CD8-positive, alpha-beta memory T cell (primary cell): ENCODE measurements at places on chromosomes 1 and 21.
A peak's percentile ranks its signal among the peaks of the same experiment; 100 is the strongest.

DNA sequence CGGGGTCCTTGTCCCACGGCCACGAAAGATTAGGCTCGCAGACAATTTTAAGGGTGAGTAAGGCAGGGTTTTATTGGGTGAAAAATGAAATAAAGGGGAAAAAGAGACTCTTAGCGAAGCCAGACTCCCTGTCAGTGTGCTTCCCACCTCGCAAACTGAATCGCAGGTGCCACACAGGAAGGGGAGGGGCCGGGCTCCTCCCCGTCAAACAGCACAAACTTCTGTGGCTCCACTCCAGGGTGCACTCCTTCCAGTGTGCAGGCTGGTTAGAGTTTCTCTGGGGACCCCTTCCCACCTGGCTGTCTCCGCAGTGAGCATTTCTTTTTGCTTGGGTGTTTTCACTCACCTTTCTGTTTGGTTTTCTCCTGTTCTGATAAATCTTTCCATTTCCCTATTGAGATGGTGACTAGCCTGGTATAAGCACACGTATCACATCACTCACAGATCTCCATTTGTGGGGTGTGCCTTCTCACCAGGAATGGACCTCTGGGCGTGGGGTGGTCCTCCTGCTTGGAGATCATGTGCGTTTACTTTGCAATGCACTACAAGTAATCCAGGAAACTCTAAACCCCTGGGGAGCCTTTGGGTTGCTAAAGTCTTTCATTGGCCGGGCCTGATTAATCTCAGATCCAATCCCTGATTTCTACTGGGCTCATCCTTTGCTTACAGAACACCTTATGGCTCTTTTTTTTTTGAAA lies 37.6 kb upstream of the GALNT2 start:
- H3K27me3 ChIP-seq = no peaks in the 10 kb centered on the region
- no peak for DNase-seq
- H3K4me3 ChIP-seq = no peak overlapping the region
- no peak overlapping the region for H3K27ac ChIP-seq

GRCh38 chr1:208556461-208556860 lies 312.3 kb upstream of the PLXNA2 start:
- no peak overlapping the region for H3K4me3 ChIP-seq
- H3K27me3 ChIP-seq = no peaks in the 10 kb centered on the region
- no peak overlapping the region for H3K27ac ChIP-seq
- H3K4me1 ChIP-seq = no peaks in the 10 kb centered on the region
- H3K36me3 ChIP-seq = no peaks in the 10 kb centered on the region

DNA sequence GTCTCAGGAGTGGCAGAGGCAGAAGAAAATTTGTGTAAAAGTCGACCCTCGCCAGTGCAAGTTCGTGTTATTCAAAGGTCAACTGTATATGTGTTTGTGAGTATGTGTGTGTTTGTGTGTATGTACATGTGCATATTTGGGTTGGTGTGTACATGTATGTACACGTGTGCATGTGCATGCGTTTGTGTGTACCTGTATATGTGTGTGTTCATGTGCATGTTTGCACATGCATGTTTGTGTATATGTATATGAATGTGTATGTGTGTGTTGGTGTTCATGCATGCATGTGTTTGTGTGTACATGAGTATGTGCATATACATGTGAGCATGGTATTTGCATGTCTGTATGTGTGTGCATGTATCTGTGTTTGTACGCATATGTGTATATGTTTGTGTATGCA lies 21.7 kb upstream of the TENT5C start:
- DNase-seq = no peak
- no peak overlapping the region for H3K27ac ChIP-seq
- no peaks in the 10 kb centered on the region for H3K36me3 ChIP-seq
- no peaks in the 10 kb centered on the region for H3K27me3 ChIP-seq
- no peak overlapping the region for H3K4me3 ChIP-seq
- H3K4me1 ChIP-seq = no peaks in the 10 kb centered on the region

GRCh38 chr1:31335007-31335406 lies 37.9 kb downstream of the FABP3 start:
- H3K36me3 ChIP-seq = peaks cover 15% of the 10 kb centered on the region
- H3K4me1 ChIP-seq = no peaks in the 10 kb centered on the region
- H3K4me3 ChIP-seq = no peak overlapping the region
- no peaks in the 10 kb centered on the region for H3K27me3 ChIP-seq
- DNase-seq = peak; percentile 5

- no peaks in the 10 kb centered on the region for H3K36me3 ChIP-seq
- no peaks in the 10 kb centered on the region for H3K4me1 ChIP-seq
- H3K4me3 ChIP-seq = no peak overlapping the region
- H3K27me3 ChIP-seq = no peaks in the 10 kb centered on the region
- H3K27ac ChIP-seq = no peak overlapping the region
These were observed 337.5 kb upstream of the RUNX1 start for GRCh38 chr21:35386491-35387079.

GRCh38 chr1:10625076-10625475 lies 150.3 kb downstream of the PEX14 start:
- H3K36me3 ChIP-seq = no peaks in the 10 kb centered on the region
- no peak for DNase-seq
- no peak overlapping the region for H3K4me3 ChIP-seq
- no peaks in the 10 kb centered on the region for H3K27me3 ChIP-seq
- no peaks in the 10 kb centered on the region for H3K4me1 ChIP-seq

DNA sequence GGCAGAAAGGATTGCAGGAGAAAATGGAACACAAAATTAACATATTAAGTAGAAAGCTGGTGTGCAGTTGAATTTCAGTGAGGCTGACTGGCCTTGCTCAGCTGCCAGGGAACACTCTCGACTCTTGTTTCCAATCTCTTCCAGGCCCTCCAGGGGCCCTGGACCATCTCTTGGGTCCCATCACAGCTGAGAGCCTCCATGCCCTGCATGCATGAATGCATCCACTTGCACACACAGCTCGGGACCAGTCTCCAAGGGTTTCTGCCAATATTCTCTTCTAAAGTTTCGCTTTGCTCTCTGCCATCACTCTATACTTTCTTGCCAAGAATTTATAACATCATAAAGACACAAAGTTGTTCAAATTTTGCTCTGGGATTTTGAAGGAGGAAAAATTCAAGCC lies 200.3 kb downstream of the DSCAM start:
- H3K36me3 ChIP-seq = no peaks in the 10 kb centered on the region
- no peak overlapping the region for H3K4me3 ChIP-seq
- H3K4me1 ChIP-seq = no peaks in the 10 kb centered on the region
- no peak overlapping the region for H3K27ac ChIP-seq
- DNase-seq = no peak

- no peak overlapping the region for H3K4me3 ChIP-seq
- DNase-seq = no peak
- no peak overlapping the region for H3K27ac ChIP-seq
These were observed 51.0 kb downstream of the CASQ2 start for GRCh38 chr1:115717541-115717940.

- H3K4me1 ChIP-seq = no peaks in the 10 kb centered on the region
- H3K4me3 ChIP-seq = no peak overlapping the region
- no peaks in the 10 kb centered on the region for H3K27me3 ChIP-seq
- DNase-seq = no peak
- H3K27ac ChIP-seq = no peak overlapping the region
These were observed 12.1 kb downstream of the FAM89A start for GRCh38 chr1:231027971-231028370.

GRCh38 chr1:152623203-152623844 lies 421 bp upstream of the LCE3A start:
- no peaks in the 10 kb centered on the region for H3K27me3 ChIP-seq
- no peaks in the 10 kb centered on the region for H3K36me3 ChIP-seq
- DNase-seq = no peak
- H3K4me3 ChIP-seq = no peak overlapping the region
- no peaks in the 10 kb centered on the region for H3K4me1 ChIP-seq

DNA sequence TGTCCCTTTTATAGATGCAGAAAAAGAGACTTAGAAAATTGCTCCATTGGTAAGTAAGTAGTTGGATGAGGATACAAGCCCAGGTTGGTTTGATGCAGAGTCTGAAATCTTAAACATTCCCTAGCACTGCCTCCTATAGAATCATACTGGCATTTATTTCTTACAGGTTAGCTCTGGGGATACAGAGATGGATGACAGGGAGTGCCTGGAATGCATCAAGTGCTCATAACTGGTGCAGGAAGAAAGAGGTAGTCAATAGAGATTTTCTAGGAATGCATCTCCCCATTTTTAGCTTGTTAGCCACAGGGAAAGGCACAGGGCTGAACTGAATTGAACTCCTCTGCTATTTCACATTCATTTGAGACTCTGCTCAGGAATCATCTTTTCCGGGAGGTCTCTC lies 269.0 kb upstream of the USP24 start:
- DNase-seq = no peak
- H3K27ac ChIP-seq = no peak overlapping the region
- no peak overlapping the region for H3K4me3 ChIP-seq

- H3K27ac ChIP-seq = no peak overlapping the region
- no peak for DNase-seq
- no peaks in the 10 kb centered on the region for H3K4me1 ChIP-seq
- no peak overlapping the region for H3K4me3 ChIP-seq
These were observed 111.1 kb upstream of the ZP4 start for GRCh38 chr1:238001818-238002217.

DNA sequence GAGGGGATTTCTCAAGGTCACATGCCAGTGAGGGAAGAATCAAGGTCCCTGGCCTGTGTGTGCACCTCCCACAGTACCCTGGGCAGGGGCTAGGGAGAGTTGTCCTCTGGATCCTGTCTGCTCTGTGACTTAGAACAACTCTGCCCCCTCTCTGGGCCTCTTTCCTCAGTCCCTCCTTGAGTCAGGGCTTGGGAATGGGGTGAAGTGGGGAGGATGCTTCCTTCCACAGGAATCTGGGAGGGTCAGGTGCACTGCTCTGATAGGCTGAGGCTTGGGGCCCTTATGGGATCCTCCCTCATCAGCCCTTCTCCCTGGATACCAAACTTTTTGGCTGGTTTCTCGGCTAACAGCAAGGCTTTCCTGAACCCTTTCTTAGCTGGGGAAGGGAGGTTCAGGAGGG lies 2.5 kb downstream of the TRNP1 start:
- H3K27me3 ChIP-seq = peaks cover 33% of the 10 kb centered on the region
- no peak overlapping the region for H3K27ac ChIP-seq
- H3K36me3 ChIP-seq = no peaks in the 10 kb centered on the region
- H3K4me1 ChIP-seq = peaks cover 15% of the 10 kb centered on the region
- DNase-seq = no peak

DNA sequence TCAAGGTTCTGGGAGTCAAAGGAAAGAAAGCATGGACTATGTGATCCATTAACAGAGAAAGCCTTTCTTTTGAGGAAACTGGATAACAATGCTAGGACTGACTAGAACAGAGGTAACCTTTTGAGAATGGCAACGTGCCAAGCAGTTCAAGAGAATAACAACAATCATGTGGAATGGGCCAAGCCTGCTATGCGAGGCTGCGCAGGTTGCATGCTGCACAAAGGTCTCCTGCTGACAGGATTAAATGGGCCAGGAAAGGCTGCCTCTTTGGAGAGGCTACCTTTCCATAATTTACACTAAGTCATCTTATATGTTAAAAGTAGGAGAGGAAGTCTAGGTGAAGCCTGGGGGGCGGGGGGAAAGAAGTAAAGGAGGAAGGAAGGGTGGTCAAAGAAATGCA lies 5.8 kb downstream of the PCNX2 start:
- no peak overlapping the region for H3K4me3 ChIP-seq
- H3K4me1 ChIP-seq = no peaks in the 10 kb centered on the region
- no peak overlapping the region for H3K27ac ChIP-seq

- peaks cover 79% of the 10 kb centered on the region for H3K4me1 ChIP-seq
- H3K27me3 ChIP-seq = no peaks in the 10 kb centered on the region
- no peaks in the 10 kb centered on the region for H3K36me3 ChIP-seq
- DNase-seq = peak; percentile 41
- no peak overlapping the region for H3K27ac ChIP-seq
These were observed 114.6 kb upstream of the VAV3 start for GRCh38 chr1:108079440-108080025.

GRCh38 chr1:91752324-91752723 lies 133.6 kb downstream of the TGFBR3 start:
- no peak for DNase-seq
- H3K4me1 ChIP-seq = no peaks in the 10 kb centered on the region
- H3K4me3 ChIP-seq = no peak overlapping the region
- H3K27ac ChIP-seq = no peak overlapping the region
- no peaks in the 10 kb centered on the region for H3K36me3 ChIP-seq

DNA sequence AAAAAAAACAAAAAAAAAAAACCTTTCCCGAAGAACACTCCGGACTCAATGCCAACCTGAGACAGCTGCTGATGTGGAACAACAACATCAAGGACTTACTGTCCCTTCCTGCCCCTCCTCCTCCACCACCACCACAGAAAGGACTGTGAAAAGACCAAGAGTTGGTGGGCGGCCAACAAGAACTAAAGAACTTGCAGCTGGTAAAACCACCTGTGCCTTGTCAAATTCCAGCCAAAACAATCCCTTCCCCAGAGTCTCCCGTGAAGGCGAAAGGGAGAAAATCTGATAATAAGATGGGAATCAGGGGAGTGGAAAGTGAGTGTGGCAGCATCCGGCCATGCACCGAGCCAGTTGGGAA lies 88.9 kb downstream of the PROX1 start:
- DNase-seq = no peak
- no peak overlapping the region for H3K27ac ChIP-seq
- no peaks in the 10 kb centered on the region for H3K4me1 ChIP-seq
- H3K4me3 ChIP-seq = no peak overlapping the region
- H3K27me3 ChIP-seq = no peaks in the 10 kb centered on the region

DNA sequence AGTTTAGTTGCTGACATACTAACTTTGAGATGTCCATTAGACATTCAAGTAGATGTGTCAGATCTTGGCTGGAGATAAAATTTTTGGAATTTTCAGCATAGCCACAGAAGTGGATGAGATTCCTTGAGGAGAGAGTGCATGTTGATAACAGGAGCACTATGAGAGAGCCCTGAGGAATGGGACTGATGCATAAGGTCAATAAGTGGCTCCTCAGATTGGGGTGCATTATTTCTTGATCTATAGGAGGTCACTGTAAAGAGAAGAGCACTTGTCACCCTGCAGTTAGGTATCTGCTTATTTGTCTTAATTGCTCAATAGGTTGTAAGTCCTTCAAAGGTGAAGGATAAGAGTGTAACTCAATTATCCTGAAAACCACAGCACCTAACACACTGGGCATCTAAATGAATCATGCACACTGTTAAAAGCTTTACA lies 52.0 kb upstream of the TACSTD2 start:
- no peaks in the 10 kb centered on the region for H3K36me3 ChIP-seq
- no peaks in the 10 kb centered on the region for H3K27me3 ChIP-seq
- H3K4me1 ChIP-seq = no peaks in the 10 kb centered on the region
- no peak overlapping the region for H3K27ac ChIP-seq

DNA sequence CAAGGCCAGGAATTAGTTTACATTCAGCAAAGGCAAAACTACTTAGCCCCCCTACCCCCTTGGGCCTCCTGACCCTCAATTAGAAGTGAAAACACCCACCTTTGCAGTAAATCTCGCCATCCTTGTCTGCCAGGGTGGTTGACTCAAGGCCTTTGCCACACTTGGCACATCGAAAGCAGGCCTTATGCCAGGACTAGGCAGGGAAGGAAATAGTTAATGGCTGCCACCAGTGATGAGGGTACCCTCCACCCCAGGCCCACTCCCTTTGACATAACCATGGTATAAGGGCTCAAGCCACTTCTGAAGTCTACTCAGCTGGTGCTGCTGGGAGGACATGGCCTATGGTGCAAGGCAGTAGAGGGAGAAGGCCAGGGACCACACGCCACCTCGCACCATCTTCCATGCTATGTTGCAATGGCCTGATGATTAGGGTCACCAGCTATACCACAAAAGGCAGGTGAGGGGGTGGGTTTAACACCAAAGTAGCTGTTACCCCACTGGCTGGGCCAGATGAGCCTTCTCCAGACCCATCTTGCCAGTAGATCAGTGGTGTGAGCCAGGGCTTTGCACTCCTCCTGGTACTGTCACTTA lies 16.3 kb upstream of the PHLDA3 start:
- peaks cover 18% of the 10 kb centered on the region for H3K4me1 ChIP-seq
- H3K27me3 ChIP-seq = peaks cover 6% of the 10 kb centered on the region
- H3K36me3 ChIP-seq = peaks cover 4% of the 10 kb centered on the region
- no peak for DNase-seq
- no peak overlapping the region for H3K4me3 ChIP-seq
